ENCODE measurements at places on chromosomes 5 and 9.

- DNase-seq, result peak; percentile 35
Measured at GRCh38 chr5:54638106-54638505, 120.5 kb downstream of the SNX18 start.

GRCh38 chr5:88269222-88269771 lies 652 bp upstream of the TMEM161B start:
- no peak for DNase-seq

DNA sequence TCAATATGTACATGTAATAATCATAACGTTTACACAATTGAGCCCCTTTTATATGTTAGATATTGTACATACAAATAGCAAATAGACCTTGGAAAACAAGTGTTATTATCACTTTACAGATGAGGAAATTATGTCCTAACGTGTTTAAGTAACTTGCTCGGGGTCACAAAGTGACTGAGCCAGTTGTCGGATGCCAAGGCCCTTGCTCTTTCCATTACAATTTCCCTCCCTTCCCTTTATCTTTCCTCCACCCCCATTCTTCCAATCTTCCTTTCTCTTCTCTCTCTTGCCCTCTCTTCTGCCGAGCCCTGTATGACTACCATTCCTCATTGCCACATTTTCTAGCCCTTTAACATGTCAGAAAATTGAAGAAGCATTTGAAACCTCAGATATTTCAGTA lies 34.4 kb upstream of the RAD23B start:
- no peak for DNase-seq

DNA sequence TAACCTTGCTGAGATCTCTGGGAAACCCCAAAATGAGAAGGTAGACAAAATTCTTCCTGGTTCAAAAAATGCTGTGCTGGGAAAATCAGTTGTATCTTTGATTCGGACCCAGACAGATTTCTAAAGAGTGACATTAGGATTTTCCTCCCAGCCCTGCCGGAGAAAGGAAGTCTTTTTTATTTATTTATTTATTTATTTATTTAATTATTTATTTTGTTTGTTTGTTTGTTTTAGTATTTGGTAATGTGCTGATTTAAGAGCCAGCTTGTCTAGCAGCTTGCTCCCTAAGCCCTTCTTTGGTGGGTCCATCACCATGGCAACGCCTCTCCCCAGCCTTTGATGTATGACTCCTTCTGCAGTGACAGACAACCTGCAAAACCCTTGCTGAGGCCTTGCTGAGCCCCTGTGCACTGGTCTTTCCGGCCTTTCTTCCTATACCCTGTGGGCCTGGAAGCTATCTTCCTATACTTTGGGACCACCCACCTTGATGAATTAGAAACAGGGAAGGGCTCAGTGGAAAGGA lies 60.6 kb upstream of the AFAP1L1 start:
- no peak for DNase-seq

DNA sequence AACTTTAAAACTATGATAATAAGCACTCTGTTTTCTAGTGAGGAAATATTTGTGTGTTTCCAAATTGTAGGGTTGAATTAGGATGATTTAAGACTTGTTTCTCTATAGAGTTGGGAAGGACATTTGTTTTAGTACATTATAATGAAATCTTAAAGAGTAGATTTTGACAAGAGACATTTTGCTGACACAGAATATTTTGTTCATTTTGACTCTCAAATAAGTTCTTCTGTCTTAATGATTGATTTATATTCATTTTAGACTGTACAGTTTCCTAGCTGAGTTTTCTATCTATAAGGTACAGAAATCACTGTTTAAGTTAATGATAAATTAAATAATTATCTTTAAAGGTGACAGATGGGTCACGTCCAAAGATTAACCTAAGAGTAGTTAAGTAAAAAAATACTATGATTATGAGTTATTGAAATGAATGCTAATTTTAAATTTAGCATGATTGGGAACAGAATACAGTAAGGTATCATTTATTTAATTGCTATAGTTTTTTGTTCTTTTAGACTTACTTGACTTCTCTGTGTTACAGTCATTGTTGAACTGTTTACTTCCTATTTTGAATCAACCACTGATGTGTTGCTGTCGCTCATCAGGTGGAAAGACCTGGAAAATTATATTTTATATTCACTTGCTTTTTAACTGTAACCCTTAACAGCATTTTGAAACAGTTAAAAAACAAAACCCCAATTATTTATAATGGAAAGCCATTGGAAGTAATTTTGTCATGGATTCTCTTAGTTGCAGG lies 19.5 kb downstream of the PBX3 start:
- no peak for DNase-seq

- no peak for DNase-seq
Measured at GRCh38 chr9:95468791-95469190, 48.0 kb downstream of the PTCH1 start.

DNA sequence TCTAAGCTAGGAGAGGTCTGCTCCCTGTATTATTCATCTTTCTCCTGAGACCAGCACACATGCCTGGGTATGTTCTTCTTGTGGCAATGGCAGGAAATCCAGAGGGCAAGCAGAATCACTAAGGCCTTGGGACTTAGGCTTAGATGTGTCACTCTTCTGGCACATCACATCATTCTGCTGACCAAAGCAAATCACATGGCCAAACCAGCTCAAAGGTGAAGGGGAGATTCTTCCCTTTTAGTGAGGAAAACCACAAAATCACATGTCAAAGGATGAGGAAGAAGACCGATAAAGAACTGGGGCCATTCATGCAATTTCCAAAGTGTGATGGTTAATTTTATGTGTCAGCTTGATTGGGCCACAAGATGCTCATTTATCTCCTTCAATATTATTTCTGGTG lies 5.7 kb upstream of the AGGF1 start:
- no peak for DNase-seq

- peak; percentile 94 for DNase-seq
Measured at GRCh38 chr9:127224883-127225739, 39.5 kb upstream of the GARNL3 start.

- no peak for DNase-seq
Measured at GRCh38 chr9:8232726-8233125, 433.1 kb upstream of the DMAC1 start.

DNA sequence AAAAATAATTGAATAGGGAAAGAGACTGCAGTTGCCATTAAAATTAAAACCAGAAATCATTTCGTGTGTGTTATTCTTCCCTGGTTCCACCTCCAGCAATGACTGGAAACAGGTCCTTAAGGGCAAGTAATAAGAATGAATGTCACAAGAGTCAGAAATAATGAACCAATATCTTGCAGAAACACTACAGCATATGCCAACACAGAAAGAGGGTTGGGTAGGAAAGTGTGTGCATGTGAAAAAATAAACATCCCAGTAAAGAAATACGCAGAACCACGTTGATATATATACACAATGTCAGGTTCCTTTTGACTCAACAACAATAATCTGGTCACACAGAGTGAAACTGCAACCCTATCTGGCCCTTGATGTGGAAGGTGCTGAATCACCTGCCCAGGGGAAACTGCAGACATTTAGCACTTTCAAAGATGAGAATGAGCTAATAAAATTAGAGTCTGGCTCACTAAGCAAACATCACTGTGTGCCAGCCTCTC lies 15.0 kb downstream of the HMHB1 start:
- DNase-seq, result peak; percentile 6

DNA sequence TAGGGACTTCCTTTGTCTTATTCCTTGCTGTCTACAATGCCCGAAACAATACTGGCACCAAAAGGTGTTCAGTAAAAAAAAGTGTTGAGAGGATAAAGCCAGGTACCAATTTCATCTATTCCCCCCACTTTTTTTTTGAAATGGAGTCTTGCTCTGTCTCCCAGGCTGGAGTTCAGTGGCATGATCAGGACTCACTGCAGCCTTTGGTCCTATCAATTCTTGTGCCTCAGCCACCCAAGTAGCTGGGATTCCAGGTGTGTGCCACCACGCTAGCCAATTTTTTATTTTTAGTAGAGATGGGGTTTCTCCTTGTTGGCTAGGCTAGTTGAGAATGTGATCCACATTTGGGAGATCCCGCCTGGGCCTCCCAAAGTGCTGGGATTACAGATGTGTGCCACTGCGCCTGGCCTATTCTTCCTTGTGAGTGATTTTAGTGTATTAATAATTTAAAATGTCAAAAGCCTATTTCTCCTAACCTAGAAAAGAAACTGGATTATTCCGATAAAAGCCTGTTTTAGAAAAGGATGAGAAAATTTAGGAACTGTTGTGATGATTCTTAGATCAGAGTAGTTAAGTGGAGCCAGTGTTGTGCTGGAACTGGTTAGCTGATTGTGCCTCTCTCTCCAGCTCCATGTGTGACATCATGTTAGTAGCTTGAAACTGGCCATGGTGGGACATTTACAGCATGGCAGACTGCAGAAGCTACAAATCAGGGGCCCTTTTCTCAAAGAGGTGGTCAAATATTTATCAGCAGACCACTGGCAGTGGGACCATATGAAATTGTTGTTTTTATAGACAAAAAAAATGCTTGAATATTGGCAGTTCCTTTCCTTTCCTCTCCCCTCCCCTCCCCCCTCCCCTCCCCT lies 14.3 kb downstream of the CDC42SE2 start:
- no peak for DNase-seq

- DNase-seq, result no peak
Measured at GRCh38 chr9:101235105-101235866, 149.5 kb downstream of the BAAT start.

DNA sequence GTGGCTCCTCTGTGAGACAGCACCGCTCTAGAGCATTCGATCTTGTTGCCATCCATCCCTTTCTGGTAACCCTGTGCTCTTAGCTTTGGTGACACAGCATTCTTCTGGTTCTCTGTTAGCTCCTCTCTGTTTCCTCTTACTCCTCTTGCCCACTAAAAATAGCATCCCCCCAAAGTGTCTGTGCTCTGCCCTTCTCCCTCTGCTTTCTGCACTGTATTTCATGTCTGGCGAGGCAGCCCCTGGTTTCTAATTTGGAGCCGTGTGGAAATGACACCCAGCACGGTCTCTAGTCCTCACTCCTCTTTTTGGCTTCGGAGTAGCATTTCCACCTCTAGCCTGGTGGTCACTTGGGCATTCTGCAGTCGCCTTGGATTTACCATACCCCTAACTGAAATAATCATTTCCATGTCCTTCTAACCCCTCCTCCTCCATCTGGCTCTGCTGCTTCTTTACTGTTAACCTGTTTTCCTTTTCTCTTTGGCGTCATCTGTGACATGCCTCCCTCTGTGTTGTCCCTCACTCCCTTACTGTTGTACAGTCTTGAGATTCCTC lies 23.8 kb downstream of the NPR3 start:
- no peak for DNase-seq

DNA sequence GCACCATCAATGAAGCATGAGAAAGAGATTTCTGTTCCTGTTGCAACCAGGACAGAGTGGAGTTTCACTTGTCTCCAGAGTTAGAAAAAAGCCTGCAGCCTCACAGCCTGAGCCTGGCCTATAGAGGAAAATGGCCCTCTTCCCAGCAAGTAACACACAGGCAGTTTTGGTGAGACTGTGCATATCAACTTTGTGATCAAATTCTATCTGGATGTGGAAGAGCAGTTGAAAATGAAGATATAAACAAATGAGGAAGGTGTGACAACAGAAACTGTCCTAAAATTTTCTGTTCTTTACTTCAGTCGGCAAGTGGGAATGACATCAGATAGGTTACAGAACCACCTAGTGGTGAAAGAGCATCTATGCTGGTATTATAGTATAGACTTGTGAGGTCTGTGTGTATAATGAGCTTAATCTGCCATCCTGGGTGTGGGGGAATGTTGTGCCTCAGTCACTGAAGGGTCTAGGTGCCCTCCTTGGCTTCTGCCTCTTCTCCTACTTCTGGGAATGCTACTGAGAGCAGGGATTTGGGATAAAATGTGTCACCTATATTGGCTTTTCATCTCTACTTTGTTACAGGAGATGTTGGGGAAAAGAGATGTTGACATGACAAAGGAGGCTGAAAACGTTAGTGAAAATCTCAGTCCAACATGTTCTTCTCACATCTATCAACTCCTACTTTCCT lies 28.2 kb downstream of the YIPF5 start:
- peak; percentile 23 for DNase-seq

DNA sequence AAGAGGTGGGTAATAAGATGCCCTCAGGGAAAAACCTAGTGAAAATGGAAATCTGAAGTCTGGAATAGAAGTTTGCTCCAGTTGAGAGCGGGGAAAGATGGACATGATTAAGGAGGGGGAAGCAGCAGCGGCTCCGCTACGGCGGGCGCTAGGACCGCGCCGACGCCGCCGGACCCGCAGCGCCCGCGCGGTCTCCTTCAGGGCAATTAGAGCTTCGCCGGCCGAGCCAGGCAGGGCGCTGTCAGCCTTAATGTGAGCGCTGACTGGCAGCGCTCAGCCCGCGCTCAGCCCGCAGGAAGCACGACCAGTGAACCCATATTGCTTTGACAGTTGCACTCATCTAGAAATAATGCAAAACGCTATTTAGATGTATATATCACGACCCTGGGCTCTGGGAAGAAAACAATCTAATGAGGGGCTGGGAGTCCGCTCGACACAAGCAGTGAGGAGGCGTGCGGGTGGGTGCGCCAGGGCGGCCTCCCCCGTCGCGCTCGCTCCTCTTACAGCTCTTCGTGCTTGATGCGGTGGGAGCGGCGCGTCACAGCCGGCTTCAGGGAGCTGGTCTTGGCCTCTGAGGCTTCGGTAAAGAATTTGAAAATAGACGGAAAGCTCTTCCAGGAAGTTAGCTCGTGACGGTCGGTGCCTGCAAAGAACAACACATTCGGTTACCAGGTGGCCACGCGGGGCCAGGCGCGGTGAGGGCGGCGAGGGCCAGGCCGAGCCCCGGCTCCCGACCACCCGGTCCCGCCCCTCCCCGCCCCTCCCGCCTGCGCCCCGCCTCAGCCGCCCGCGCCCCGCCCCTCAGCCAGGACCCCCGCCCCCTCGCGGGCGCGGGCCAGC lies 37.7 kb downstream of the NR2F1 start:
- DNase-seq, result peak; percentile 58

GRCh38 chr9:91176426-91176825 lies 185.3 kb downstream of the AUH start:
- no peak for DNase-seq

DNA sequence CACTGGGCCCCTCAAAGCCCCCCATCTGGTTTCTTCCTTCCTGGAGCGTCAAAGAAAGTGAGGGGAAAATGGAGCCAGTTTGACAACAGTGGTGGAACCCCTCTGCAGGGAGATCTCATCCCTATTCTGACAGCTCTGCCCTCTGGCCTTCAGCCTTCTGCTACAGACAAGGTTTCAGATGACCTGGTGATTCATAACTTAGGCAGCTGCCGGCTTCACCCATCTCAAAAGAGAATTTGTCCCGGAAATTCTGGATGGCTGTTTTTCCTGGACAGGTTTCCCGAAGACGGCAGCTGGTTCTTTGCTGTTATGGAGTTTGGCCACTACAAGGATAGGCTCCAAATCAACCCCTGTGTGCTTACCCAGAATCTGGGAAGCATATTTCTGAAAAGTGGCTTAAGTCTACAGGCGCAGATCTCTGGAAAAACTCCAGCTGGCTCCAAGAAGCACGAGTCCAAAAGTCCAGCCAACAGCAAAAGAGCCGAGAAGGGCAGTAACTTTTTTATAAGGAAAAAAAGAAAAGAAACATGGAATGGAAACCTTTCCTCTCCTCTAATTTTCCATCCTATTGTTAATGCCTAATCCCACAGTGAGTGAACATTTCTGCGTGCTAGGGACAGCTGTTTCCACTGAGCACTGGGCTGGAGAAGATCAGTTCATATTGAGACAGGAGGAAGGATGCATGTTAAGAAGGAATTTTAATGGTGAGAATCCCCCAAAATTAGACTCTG lies 54.5 kb downstream of the ZNF366 start:
- no peak for DNase-seq

Data from CD4-positive, alpha-beta T cell treated with Interleukin-12 subunit alpha and Interleukin-12 subunit beta, for 1 hour (primary cell).